Fibroblast of skin of right biceps (primary cell): ENCODE measurements at places on chromosomes 7 and 10.

DNA sequence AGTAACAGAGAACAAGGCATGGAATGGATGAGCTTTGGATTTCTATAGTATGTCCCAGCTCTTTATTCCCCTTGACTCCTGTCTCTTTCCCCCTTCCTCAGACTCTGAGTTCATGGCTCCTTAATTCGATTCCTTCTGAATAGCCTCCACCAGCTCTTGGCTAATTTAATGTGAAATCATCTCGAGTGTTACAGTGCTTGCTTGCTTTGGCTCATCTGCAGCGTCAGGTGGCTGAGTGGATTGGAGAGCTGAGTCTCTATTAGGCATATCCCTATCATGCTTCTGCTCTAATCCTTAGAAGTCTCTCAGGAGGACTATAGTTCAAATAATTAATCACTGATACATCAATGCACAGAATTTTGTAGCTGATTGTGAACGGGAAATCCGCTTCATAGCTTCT, 134.6 kb downstream of the LRRC4 start:
- no peak for DNase-seq

DNA sequence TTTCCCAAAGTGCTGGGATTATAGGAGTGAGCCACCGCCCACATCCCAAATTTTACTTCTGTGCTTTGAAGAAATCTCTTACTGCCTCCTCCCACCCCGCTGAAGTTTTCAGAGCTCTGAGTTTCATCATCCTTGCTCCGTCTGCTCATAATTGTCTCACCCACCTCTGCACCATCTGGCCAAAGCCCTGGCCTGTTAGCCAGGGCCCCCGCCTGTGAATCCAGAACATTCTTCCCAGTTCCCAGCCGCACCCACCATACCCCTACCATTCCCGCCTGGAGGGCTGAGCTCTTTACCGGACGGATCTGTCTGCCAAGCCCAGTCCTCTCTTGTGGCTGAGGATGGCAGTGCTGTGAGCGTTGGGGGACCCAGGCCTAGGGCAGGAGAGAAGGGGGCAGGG, 14.5 kb downstream of the SSC4D start:
- DNase-seq: no peak

- no peak for DNase-seq
Measured at GRCh38 chr10:71810048-71810750, 36.9 kb upstream of the VSIR start.

DNA sequence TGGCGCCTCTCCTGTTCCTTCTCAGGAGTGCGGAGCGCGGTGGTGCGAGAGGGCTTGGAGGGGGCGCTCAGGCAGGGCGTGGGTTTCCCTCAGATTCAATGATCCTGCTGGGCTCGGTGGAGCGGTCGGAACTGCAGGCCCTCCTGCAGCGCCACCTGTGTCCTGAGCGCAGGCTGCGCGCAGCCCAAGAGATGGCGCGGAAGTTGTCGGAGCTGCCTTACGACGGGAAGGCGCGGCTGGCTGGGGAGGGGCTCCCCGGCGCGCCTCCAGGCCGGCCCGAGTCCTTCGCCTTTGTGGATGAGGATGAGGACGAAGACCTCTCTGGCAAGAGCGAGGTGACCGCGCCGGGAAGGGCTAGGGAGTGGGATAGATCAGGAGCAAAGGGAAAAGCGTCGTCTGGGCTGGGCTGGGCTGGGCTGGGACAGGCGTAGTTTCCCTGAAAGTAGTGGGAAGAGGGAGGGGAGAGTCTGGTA, 17.0 kb downstream of the FAM131B start:
- peak; percentile 46 for DNase-seq

GRCh38 chr10:33211106-33211878, 123.2 kb downstream of the NRP1 start:
- DNase-seq: peak; percentile 86

- peak; percentile 99 for DNase-seq
Measured at GRCh38 chr7:129855234-129855673, 97.5 kb downstream of the UBE2H start.

DNA sequence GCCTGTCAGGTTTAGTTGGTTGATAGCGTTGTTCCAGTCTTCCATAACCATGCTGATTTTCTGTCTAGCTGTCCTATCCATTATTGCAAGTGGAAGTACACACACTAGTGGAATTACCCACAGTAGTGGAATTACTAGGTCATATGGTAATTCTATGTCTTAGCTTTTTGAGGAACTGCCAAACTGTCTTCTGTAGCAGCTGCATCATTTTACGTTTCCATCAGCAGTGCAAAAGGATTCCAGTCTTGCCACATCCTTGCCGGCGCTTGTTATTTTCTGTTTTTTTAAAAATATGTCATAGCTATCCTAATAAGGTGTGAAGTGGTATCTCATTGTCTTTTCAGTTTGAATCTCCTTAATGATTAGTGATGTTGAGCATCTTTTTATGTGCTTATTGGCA, 17.2 kb upstream of the RHBDD2 start:
- peak; percentile 7 for DNase-seq

- peak; percentile 30 for DNase-seq
Measured at GRCh38 chr10:77869626-77870420, 56.7 kb downstream of the DLG5 start.

DNA sequence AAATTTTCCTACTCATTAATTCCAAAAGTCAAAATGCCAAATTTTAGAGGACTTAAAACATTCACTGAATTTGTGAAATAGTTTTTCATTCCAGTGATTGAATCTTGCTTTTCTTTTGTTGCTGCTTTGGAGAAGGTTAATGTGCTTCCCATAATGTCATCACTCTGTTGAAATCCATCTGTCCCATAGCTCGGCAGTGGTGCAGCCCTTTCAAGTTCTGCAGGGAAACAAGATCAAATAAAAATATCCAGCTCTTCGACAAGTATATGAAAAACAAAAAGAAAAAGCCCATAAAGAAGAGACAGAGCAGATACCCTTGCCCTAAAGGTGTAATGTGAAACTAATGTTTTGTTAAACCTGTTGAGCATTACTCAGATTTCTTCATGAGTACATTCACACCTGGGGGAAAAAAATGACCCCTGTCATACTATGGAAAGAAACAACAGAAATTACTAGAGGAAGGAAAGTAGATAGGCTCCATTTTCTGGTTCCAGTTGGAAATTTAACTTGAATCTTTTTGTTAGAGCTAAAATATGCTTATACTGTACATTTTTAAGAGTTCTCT, 35.1 kb downstream of the AGR3 start:
- no peak for DNase-seq

DNA sequence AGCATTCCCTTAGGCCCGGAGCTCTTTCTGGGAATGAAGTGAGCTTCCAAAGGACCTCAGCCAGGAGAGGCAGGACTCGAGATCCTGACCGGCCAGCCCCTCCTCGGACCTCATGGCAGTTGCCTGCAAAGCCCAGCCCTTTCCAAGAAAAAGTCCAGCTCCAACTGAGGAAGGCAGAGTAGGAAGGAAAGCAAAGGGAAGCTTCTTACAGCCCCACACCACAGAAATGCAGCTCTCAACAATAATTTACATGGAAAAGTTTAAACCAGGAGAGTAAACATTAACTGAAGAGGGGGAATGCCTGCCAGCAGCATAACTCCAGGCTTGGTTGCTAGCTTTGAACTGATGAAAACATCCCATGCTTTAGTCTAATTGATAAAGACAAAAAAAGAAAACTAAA, 153.9 kb upstream of the PFKP start:
- no peak for DNase-seq

GRCh38 chr10:103736044-103736443, 119.3 kb downstream of the SH3PXD2A start:
- DNase-seq: no peak

DNA sequence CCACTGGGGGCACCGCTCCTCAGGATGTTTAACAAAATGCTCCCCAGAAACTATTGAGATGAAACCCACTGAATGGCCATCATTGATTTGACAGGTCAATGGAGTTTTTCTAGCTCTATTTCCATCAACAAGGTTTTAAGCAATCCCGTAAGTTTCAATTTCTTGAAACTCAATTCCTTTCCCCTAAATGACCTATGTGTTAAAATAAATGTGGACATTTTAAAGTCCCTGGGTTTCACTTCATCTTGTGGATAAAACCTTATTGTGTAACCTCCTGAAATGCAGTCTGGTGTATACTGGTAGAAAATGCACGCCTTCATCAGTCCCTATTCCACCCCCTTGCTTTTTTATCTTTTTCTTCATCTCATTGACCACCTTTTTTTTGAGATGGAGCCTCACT, 8.9 kb upstream of the C7orf33 start:
- no peak for DNase-seq

GRCh38 chr7:27872356-27873275, 132.7 kb downstream of the TAX1BP1 start:
- DNase-seq: peak; percentile 40

GRCh38 chr7:96899108-96899507, 106.2 kb upstream of the DLX6 start:
- DNase-seq: no peak

DNA sequence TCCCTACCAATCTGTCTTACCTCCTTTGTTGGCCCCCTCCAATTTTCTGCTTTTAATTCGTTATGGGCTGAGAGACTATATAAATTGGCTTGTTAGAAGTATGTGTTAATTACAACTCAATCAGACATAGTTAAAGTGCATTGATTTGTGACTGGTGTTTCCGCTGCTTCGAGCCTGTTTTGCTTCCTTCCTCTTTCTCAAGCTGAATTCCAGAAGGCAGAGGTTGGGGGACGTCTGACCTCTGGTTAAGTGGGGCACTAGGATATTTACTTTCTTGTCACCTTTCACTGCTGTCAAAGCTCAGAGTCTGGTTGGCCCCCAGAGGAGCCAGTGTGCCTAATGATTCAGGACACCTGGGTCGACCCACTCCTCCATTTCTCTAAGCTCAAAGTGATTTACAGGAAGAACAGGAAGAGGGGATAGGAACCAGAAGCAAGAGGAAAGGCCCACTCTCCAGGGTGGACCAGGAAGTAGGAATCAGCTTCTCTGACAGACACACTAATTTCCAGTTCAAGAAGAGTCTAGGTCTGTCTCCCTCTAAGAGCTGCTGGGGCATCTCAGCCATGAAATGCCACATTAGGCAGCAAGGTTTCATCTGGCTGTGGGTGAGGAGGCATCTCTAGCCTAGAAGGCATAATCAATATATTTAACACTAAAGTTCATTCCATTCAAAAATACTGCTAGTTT, 397.2 kb upstream of the NPVF start:
- DNase-seq: no peak

DNA sequence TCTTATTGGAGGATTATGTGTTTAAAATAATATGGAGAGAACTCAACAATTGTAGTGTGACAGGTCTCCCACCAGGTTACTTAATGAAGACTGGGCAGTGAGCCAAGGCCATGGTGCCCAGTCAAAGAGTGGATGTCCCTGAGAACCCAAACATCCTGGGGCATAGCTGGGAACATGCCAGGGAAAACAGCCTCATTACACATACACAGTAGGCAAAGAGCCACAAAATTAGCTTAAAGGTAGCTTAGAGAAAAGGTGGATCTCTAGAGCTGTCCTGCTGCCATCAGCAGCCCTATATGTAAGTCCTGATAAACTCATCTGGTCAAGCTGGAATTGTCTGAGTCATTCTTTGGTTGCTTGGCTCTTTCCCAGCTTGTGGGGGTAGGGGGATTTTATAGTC, 287.8 kb downstream of the PHF14 start:
- peak; percentile 8 for DNase-seq

DNA sequence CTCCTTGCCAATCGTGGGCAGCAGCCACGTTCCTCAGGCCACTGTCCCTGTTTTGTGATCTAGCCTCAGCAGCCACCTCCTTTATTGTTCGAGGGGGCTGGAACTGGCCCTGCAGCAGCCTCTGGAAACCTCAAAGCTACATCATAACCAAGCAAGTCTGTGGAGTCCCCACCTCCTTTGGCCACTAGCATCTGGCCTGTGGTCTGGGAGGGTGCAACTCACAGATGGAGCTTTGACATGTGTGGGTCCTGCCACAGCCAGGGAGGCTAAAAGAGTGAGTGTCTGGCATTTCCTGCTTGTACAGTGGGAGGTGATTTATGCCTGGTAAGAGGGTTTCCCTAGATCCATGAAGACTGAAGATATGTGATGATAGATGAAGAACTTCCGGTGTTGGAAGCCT, 32.3 kb upstream of the NUB1 start:
- peak; percentile 57 for DNase-seq

DNA sequence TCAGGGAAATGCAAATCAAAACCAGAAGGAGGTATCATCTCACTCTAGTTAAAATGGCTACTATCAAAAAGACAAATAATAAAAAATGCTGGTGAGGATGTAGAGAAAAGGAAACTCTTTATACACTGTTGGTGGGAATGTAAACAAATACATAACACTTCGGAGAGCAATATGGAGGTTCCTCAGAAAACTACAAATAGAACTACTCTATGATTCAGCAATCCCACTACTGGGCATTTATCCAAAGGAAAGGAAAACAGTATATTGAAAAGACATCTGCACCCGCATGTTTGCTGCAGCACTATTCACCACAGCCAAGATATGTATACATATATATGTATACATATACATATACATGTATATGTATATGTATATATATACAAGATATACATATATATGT, 94.2 kb downstream of the C10orf90 start:
- DNase-seq: peak; percentile 66

- DNase-seq: no peak
Measured at GRCh38 chr7:138843632-138844580, 45.9 kb upstream of the ATP6V0A4 start.

- peak; percentile 69 for DNase-seq
Measured at GRCh38 chr10:77417806-77418640, 219.6 kb downstream of the KCNMA1 start.

- no peak for DNase-seq
Measured at GRCh38 chr10:62647375-62648092, 157.0 kb upstream of the ADO start.

- no peak for DNase-seq
Measured at GRCh38 chr7:2979201-2979631, 64.5 kb downstream of the CARD11 start.

DNA sequence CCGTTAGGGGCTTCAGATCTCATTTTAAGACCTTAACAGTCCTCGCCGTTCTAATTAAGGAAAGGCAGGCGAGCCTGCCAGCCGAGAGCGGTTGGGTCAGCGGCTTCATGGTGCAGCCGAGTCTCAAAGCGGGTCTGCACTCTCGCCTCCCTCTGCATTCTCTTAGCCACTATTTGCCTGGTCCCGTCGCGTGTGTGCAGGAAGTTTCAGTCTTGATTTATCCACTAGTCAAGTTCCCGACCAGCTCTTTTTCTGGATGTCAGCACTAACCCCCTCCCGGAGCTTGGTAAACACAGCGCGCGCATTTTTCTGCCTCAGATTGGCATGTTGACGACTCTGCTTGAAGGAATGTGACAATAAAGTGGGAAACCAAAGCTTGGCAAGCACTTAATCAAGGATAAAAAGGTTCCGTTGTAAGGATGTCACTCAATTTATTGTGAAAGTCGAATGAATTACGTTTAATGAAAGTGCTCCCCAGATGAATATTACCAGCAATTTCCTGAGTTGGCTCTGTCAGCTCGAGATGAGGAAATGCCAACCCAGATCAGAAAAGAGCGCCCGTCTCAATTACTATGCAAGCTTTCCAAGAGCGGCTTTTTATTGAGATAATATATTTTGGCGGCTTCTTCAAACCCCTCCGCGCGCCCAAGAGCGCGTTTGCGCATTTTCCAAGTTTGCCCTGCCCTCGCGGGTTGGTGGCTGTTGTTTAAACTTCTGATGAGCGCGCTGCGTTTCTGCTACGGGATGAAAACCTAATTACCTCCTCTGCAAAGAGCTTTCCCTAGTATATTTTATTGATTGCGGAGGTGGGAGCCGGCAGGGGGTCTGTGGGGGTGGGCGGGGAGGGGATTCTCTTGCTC, 7.9 kb downstream of the NXPH1 start:
- DNase-seq: no peak
